ENCODE measurements at places on chromosomes 3 and 15. TPM values are rescaled to one million over a fixed set of nuclear protein-coding genes. Genes with fewer than 3 reads are reported as not detected.

ONECUT1 gene
- total RNA-seq, result not detected

ARPIN gene
- 21.6 TPM for total RNA-seq

IFT80 gene
- 103 TPM for total RNA-seq

NANOGP8 gene
- total RNA-seq, result not detected

ACP3 gene
- total RNA-seq, result 0.63 TPM

NR1I2 gene
- total RNA-seq, result 0.63 TPM

RCCD1 gene
- 27.9 TPM for total RNA-seq

ROPN1 gene
- total RNA-seq, result not detected

EFCC1 gene
- total RNA-seq, result 0.94 TPM

CACNA2D2 gene
- 4.1 TPM for total RNA-seq

LNP1 gene
- total RNA-seq, result 10.0 TPM

LSMEM2 gene
- not detected for total RNA-seq

CYP1A2 gene
- total RNA-seq, result not detected
